ENCODE measurements at places on chromosomes 3 and 15. TPM values are rescaled to one million over a fixed set of nuclear protein-coding genes. Genes with fewer than 3 reads are reported as not detected.

DNA sequence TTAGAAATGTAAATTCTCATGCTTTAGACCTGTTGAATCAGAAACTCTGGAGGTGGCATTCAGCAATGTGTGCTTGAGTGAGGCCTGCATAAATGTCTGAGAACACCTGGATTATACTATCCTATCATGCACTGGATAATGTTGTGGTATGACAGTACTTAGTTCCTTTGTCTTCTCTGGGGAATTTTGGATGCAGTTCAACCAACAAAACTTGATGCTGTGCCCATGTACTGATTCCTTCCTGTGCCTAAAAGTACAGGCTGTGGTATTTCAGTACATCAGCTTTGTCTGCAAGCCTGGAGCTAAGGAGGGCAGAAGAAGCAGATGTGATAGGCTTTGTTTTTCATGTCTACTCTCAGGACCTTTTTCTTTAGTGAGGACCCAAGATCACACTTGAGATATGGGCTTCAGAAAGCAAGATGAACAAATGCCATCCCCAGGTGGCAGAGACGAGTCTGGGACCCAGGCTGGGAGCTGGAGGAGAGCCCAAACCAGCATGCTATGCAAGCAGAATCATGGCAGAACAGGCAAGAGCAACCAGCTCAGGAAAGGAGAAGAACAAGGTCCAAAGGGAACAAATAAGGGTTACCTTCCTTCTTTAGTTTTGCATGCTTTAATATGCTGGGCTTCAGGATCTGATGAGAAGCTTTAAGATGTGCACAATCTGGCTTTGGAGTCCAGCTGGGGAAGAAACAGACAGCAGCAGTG is 124.7 kb downstream of the MYRIP start:
- no peak for DNase-seq

GRCh38 chr15:95162531-95162930 is 931.2 kb downstream of the MCTP2 start:
- DNase-seq = no peak

GRCh38 chr15:72813345-72814004 is 29.9 kb upstream of the ADPGK start:
- no peak for DNase-seq

- no peak for DNase-seq
Measured at GRCh38 chr3:185212559-185212958, 41.3 kb downstream of the EHHADH start.

- no peak for DNase-seq
Measured at GRCh38 chr3:185720326-185720725, 104.5 kb downstream of the IGF2BP2 start.

GRCh38 chr3:29949940-29950616 is 656.3 kb upstream of the TGFBR2 start:
- no peak for DNase-seq

GRCh38 chr3:142149673-142149992 is 289 bp upstream of the TFDP2 start:
- no peak for DNase-seq

DNA sequence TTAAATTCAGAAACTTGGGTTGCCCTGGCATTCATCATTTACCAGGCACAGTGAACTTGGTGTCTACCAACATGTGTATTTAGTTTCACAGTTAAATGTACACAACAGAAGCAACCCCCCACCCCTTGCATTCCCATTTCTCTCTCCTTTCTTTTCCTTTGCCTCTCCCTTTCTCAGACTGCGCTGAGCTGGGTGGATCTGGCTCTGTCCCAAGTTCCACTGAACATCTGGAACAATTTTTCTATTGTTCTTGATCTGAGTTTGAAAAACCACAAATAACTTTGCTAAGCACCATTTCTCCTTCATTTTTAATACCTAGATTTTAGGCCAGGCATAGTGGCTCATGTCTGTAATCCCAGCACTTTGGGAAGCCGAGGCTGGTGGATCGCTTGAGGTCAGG is 242.2 kb downstream of the ABHD5 start:
- DNase-seq = no peak

The THSD4 gene
- total RNA-seq = not detected

The CD47 gene
- total RNA-seq = 139 TPM

The SHISA5 gene
- 101 TPM for total RNA-seq

Measured in activated T-cell treated with anti-CD3 and anti-CD28 coated beads, Interleukin-2, amount 50 U/mL, for 72 hours (primary cell).